ENCODE measurements at places on chromosomes 5 and 9. TPM values are rescaled to one million over a fixed set of nuclear protein-coding genes. Genes with fewer than 3 reads are reported as not detected.

- no peak for DNase-seq
Observed at GRCh38 chr9:133524679-133525228, at the start of gene MYMK. TSS of gene MYMK (minus strand) at chr9:133524959. CDS start at chr9:133524844, 115 bp downstream.

DNA sequence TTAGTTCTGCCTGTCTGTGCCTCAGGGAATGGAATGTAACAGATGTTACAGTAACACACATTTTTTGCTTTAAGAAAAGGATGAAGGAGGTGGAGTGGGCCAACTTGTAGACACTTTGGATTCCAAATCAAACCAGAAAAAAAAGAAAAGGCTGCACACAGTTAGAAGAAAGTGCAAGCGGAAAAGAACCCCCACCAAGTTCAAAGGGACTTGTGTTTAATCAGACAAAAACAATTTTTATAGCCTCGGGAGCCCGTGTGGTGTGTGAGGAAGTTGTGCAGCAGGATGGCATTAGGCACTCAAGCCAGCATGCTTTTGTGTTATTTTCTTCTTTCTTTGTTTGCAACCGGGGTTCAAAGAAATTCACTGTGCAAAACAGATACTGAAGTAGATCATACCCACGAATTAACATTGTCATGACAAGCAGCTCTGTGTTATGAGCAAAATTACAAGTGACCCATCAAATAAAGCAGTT is 189.5 kb downstream of the SEMA5A start:
- DNase-seq = no peak

- no peak for DNase-seq
Observed at GRCh38 chr9:87071473-87071872, 124.2 kb upstream of the GAS1 start.

GRCh38 chr5:157598350-157598936 is 22.9 kb upstream of the ADAM19 start:
- no peak for DNase-seq

GRCh38 chr9:131237931-131238401 is 38.3 kb downstream of the FAM78A start:
- no peak for DNase-seq

- no peak for DNase-seq
Observed at GRCh38 chr9:97682242-97682641, 14.9 kb downstream of the XPA start.

- DNase-seq = no peak
Observed at GRCh38 chr9:128636556-128637530, 19.8 kb downstream of the DYNC2I2 start.

DNA sequence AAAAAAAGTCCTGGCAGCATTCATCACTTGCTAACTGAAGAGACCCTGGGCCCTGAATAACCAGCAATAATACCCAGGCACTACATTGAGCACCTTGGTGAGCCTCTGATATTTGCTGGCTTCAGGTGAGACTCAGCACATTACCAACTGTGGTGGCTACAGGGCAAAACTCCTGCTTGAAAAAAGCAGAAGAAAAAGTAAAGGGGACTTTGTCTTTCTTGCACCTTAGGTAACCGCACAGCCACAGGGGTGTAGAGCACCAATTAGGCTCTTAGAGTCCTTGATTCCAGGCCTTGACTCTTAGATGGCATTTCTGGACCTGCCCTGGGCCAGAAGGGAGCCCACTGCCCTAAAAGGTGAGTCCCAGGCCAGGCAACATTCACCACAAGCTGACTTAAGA is 269.5 kb downstream of the AUH start:
- no peak for DNase-seq

DNA sequence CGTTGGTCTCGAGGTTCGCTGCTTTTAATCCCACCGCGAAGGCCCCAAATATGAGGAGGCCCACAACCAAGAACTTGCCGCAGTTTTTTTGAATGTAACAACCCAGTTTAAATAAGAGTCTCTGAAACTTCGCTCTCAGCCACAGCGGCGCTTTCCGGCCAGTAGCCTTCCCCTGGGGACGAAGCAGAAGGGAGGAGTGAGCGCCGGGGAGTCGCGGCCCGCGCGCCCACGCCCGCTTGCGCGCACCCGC is 10.4 kb downstream of the PTCH1 start:
- no peak for DNase-seq

- DNase-seq = no peak
Observed at GRCh38 chr9:86604741-86605140, 250.5 kb upstream of the TUT7 start.

GRCh38 chr9:137046088-137046787 is at the start of gene NPDC1:
TSS of gene NPDC1 (minus strand) at chr9:137046177. CDS start at chr9:137045989, 188 bp downstream.
- DNase-seq = no peak

DNA sequence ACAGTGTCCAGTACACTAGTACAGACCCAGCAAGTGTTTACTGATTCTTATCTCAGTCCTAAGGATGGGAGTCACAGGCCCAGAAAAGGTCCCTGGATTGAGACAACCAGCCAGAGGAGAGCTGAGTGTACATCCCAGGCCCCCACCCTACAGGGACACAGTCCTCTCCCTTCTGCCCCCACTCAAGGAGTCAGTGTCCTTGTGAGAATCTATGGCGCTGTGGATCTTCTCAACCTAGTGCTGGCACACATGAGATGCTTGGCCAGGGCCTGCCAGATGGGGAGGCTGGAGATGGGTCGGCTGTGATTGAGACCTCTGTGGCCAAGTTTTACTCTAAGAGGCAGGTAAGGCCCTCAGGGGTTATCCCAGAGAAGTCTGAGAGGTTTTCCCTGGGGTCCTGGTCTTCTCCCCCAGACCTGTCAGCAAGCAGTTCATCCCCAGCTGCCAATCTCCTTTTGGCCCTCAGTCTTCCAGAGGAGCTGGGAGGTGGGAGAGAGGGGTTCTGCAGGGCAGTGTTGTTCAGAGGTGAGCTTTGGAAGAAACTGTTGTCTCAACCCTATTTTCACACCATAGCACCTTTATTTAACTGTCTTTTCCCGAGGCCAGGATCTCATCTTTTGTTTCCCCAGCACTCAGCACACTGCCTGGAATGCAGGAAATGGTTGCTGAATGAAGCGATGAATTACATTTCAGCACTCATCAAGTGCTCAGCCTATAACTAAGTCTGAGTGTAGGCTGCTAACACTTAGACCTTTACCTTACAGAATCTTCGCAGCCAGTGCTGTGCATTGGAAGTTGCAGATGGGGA is 3.2 kb upstream of the NSD1 start:
- no peak for DNase-seq

Gene LCN6
- polyA plus RNA-seq = not detected

Gene MYOT
- 1.5 TPM for polyA plus RNA-seq
